ENCODE measurements at places on chromosomes 1 and 21.
A peak's percentile ranks its signal among the peaks of the same experiment; 100 is the strongest.

DNA sequence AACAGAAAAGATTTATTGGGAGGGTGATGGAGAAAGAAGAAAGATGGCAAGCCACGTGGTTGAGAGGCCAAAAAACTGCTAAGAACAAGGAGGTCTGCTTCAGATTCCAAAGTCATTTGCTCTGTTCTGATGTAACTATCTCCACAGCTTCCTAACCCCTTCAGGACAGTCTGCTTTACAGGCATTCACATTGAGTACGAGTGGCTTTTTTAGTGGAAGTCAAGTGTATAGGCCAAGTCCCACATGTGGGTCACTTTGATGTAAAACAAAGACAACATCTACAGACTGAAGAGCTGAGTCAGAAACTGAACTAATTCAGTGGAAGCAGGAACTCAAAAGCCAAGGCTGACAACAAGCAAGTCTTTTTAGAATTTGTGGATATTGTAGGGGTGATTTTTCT is 128.7 kb upstream of the F3 start:
- no peak for DNase-seq

DNA sequence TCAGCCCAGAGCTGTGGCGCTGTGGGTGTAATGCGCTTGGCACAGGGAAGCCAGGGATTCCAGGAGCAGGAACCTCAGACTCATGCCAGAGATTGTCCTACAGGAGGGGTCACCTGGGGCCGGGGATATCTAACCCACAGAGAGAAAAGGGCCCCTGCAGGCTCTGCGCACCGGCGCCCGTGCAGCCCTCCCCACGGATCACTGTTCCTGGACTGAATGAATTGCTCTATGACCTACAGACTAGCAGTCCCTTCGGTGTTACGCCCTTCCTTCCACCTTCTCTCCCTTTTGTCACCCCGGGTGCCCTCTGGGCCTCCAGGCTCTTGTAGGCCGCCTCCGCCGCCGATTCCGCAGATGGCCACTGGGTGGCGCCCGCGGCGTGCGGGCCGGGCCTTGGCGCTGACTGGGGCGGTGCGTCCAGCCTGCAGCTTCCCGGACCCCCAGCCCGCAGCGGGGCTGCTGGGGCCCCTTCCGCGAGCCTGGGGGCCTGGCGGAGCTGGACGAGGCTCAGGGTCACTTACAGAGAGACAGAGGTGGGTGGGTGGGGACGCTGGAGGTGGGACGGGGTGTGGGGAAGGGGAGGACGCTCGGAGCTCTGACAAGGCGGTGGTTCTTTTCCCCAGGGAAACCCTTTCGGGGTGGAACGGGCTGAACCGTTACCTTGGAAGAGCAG is 101.3 kb downstream of the IER5 start:
- DNase-seq, result peak; percentile 98

DNA sequence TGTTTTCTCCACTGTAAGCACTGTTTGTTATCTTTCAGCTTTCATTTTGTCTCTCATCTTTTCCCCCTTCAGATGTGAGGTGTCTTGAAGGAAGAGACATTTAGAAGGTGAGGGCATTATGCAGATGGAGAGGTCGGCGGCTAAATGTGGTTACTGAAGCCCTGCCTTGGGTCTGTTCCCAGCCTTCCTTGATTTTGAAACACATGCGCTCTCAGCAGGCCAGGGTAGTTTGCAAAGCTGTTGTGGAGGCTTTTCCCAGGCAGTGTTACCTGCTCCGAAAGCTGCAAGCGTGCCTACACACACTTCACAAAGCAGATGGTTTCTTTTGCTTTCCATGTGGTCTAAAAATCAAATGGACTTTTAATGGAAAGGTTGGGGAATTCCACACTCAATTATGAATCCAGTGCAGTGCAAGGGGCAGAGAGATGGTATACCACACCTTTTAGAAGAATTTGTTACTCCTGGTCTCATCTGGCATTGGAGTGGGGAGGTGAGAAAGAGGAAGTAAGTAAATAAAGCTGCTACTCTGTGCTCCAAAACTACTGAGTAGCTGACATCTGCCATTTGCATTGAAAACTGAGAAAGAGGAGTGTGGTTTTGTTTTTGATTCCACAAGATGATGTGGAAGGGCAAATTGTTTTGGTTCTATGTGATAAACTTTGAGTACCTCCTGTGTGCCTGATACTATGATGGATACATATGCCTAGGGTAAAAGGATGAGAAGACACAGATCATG is 91.9 kb downstream of the NFIA start:
- no peak for DNase-seq

DNA sequence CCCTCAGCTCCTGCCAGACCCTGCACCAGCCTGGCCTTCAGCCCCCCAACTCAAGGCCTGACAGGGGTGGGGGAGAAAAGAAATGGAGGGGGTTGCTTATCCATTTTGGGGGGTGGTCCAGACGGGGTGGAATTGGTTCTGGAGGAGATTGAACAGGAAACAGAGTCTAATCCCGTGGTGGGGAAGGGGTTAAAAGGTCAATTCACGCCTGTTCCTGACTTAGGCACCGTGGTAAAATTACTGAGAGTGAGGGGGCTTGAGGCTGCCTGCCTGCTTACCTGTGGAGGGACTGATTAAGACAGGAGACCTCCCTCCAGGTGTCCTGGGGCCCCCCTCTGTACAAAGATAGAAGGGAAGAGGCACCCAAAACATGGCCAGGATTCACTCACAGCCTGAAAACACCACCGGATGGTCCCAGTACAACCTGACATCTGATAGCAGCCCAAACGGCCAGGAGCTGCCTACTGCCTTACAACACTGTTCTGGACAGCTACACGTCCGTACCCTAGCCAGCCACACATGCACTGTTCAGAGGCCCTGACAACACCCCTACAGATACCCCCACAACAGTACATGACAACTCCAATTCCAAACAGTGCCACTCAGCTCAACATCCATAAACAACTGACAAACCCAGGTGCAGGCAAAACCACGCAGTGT is 31.8 kb downstream of the AHDC1 start:
- DNase-seq, result no peak

DNA sequence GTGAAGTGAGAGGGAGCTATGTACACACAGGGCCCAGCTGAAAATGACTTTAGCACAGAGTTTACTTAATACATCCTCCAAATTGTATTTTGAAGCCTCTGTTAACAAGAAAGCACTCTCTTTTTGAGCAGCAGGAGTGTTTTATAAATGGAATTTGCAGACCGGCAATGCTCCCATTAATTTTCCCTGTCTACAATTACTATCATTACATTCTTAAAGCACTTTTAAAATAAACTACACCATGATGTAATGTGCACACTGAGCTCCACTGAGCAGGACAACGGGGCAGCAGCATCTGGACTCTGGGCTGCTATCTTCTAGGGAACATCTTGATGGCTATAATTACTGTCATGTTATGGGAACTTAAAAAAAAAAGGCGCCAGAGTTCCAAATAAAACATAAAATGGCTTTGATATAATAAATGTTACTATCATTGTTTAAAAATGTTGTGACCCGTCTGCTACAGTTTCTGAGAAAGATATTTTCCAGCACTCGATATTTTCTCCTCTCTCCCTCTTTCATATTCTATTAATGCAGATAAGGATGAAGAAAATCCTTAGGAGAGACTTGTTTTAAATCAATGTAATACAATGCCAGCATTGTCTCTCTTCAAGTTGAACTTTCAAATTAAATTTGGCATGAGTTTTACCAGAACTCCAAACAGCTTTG is 150.9 kb downstream of the HLX start:
- no peak for DNase-seq

DNA sequence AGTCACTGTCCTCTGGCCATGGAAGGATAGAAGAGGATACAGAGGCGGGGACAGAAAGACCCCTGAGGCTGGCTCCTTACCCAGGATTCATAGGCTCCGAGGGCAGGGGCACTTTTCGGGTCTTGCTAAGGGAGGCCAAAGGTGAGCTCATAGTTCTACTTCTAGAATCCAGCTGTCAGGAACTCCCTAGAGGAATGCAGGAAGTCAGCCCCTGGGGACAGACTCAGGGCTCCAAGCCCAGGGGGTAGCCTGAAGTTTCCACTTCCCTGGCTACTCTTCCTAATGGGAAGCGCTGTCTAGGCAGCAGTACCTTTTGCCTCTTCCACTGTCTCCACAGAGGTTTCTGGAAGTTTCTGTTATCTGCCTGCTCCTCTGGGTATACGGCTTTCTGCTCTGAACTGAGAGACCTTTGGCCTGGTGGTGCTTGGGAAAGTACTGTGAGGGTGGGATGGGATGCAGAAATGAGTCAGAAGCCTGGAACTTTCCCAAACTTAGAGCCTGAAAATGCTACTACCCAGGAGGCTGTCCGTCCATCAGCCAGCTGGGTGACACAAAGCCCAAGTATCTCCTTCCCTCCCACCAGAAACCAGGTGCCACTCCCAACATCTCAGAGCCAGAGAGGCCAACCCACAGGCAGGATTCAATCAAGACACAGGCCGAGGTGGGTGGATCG is 3.6 kb downstream of the UBXN11 start:
- DNase-seq, result no peak

DNA sequence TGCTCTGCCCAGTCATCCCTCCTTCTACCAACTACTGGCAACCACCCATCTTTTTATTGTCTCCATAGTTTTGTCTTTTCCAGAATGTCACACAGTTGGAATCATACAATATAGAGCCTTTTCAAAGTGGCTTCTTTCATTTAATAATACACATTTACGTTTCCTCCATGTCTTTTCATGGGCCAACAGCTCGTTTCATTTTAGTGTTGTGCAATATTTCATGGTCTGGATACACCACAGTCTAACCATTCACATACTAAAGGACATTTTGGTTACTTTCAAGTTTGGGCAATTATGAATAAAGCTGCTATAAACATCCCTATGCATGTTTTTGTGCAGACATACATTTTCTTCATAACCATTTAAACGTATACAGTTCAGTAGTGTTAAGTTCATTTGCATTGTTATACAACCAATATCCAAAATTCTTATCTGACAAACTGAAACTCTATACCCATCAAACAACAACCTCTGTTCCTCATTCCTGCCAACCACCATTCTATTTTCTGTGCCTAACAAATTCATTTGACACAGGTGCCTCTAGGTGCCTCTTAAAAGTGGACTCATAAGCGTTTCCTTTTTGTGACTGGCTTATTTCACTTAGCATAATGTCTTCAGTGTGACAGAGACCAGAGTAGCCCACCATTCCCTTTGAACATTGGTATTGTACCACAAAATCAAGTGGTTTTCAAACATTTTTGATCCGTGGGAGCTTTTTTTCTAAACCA is 138.1 kb downstream of the NR5A2 start:
- DNase-seq, result no peak
